Tibial nerve (tissue), 4 donors: ENCODE measurements at places on chromosomes 6 and 20. TPM values are rescaled to one million over a fixed set of nuclear protein-coding genes. Genes with fewer than 3 reads are reported as not detected.

DNA sequence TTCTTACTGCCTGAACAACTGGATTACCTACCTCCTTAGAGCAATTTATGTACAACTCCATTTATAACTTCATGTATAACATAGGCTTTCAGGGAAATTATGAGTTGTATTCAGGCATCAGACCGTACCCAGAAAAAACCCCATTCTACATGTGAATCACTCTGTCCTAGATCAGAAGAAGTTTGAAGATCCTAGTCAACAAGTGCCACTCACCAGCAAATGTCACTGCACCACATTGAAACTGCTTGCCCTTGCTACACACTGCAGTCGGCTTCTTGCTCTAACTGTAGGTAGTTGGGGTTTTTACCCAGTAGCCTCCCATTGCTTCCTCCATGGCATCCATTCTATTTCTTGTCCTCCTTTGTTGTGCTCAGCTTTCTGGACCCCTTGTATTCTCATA lies 132.4 kb downstream of the DNAH8 start:
- no peaks in the 10 kb centered on the region for H3K4me1 ChIP-seq
- no peak overlapping the region for H3K27ac ChIP-seq
- no peaks in the 10 kb centered on the region for H3K36me3 ChIP-seq
- no peak overlapping the region for H3K4me3 ChIP-seq
- H3K27me3 ChIP-seq: peaks cover 5% of the 10 kb centered on the region

DNA sequence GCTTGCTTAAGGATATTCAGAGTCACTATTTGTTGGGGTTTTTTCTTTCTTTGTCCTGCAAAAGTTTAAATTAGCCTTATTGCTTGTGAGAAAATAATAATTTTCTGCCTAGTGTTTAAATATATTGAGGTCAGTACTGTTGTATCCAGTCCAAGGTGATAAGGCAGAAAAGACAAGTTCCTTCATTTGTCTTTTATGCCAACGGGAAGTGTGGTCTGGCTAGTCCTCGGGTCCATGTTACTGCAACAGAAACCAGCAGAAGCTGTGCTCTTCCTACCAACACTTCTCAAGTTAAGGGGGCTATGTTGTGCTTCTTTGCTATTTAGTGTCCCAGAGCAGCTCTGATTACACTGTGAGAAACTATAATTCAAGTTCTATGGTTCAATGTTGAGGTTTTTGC lies 301.1 kb downstream of the TBC1D7 start:
- H3K36me3 ChIP-seq: no peaks in the 10 kb centered on the region
- H3K27me3 ChIP-seq: no peaks in the 10 kb centered on the region
- H3K4me1 ChIP-seq: no peaks in the 10 kb centered on the region
- no peak for DNase-seq

DNA sequence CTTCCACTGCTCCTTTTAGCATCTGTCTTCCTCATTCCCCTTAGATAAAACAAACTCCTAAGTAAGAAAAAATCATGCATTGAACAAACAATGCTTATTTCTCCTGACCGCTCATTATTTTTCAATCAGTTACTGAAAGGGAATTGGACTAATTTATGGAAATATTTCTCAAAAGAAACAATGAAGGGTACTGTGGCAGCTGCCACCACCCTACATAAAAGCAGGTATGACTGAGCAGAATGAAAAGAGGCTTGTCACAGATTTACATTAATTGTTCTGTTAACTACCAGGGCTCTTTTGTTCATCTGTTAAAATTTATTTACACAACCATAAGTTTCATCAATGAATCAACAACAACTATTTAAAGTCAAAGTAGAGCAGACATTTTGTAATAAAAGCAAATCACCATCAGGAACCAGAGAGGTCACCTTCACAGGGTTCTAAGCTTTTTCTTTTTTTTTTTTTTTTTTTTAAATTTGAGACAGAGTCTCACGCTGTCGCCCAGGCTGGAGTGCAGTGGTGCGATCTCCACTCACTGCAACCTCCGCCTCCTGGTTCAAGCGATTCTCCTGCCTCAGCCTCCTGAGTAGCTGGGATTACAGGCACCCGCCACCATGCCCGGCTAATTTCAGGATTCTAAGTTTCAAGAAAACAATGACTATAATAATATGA lies 204.0 kb downstream of the PTPRK start:
- no peak overlapping the region for H3K27ac ChIP-seq
- H3K4me3 ChIP-seq: no peak overlapping the region
- no peaks in the 10 kb centered on the region for H3K27me3 ChIP-seq

- no peak for DNase-seq
- no peaks in the 10 kb centered on the region for H3K36me3 ChIP-seq
- H3K27me3 ChIP-seq: no peaks in the 10 kb centered on the region
- H3K4me3 ChIP-seq: no peak overlapping the region
- H3K27ac ChIP-seq: peak overlapping the region; percentile 64
- no peaks in the 10 kb centered on the region for H3K4me1 ChIP-seq
Measured at GRCh38 chr6:39929039-39929732, 5.1 kb downstream of the MOCS1 start.

DNA sequence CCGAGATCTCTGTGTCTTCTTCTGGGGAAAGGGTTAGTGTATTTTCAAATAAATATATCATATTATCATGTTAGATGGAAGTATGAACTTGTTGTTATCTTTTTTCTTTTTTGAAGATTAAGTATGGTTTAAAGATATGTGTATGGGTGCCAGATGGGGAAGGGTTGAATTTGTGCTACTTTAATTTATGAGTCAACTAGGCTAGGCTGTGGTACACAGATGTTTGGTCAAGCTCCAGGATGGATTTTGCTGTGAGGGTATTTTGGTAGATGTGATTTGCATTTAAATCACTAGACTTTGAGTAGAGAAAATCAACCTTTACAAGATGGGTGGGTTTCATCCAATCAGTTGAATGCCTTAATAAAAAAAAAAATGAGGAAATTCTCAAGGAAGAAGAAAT lies 886.6 kb upstream of the ADGRB3 start:
- H3K27ac ChIP-seq: no peak overlapping the region
- no peaks in the 10 kb centered on the region for H3K4me1 ChIP-seq
- H3K4me3 ChIP-seq: no peak overlapping the region
- no peaks in the 10 kb centered on the region for H3K36me3 ChIP-seq
- DNase-seq: no peak
- no peaks in the 10 kb centered on the region for H3K27me3 ChIP-seq

GSTA4 gene
- 26.2 TPM for total RNA-seq
